ENCODE measurements at places on chromosomes 3 and 15.

- no peaks in the 10 kb centered on the region for H3K36me3 ChIP-seq
- no peaks in the 10 kb centered on the region for H3K4me1 ChIP-seq
- H3K27ac ChIP-seq = no peak overlapping the region
Measured at GRCh38 chr3:193921465-193921864, 214.5 kb upstream of the HES1 start.

- H3K4me3 ChIP-seq = no peak overlapping the region
- no peak overlapping the region for H3K27ac ChIP-seq
- H3K4me1 ChIP-seq = no peaks in the 10 kb centered on the region
- no peaks in the 10 kb centered on the region for H3K27me3 ChIP-seq
Measured at GRCh38 chr3:169305460-169305859, 358.1 kb downstream of the MECOM start.

DNA sequence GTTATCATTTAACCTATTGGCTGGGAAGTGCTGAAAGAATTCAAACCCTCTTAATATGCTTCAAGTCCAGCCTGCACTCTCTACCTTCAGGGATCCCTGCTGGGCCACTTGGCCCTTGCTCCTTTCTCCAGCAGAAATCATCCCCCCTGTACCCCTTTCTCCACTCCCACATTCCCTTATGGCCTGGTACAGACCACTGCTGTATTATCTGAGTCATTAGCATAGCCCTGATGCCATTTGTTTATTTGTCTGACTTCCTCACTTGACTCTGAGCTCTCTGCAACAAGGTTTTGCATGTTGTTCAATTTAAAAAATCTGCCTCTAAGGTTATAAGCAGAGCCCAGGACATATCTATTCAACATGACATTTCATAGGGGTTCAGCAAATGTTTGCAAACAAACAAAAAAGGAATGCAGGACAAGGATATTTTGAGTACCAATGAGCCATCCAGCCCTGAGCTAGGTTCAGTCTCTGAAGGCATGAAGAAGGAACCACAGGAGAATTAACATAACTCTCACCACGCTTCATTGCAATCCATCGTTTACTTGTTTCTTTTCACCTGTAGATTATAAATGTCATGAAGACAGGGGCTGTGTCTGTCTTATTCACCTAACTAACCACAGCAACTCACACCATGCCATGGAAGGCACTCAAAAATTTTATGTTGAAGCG is 26.6 kb upstream of the HES1 start:
- H3K27ac ChIP-seq = no peak overlapping the region
- no peak for DNase-seq
- no peaks in the 10 kb centered on the region for H3K36me3 ChIP-seq

DNA sequence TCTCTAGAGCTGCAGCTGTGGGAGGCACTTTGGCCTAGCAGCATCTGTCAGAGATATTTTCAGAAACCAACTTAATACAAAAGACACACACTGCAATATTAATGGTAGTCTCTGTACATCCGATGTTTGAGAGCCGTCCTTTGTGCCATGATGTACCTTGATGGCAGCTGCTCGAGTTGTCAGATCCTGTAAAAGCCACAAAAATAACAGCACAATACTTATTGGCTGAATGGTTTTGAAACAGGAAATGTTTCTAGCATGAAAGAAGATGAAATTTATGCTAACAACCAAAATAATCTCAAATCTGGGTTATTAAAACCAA is 445.5 kb upstream of the TBL1XR1 start:
- no peaks in the 10 kb centered on the region for H3K27me3 ChIP-seq
- H3K27ac ChIP-seq = no peak overlapping the region
- DNase-seq = peak; percentile 32
- H3K4me1 ChIP-seq = peaks cover 43% of the 10 kb centered on the region
- no peaks in the 10 kb centered on the region for H3K36me3 ChIP-seq

- H3K4me3 ChIP-seq = peak overlapping the region; percentile 50
- H3K4me1 ChIP-seq = peaks cover 22% of the 10 kb centered on the region
- H3K27me3 ChIP-seq = no peaks in the 10 kb centered on the region
- no peaks in the 10 kb centered on the region for H3K36me3 ChIP-seq
Measured at GRCh38 chr3:119294696-119295671, 801 bp downstream of the ARHGAP31 start.

- no peak overlapping the region for H3K4me3 ChIP-seq
- no peaks in the 10 kb centered on the region for H3K36me3 ChIP-seq
- no peak for DNase-seq
- H3K27ac ChIP-seq = no peak overlapping the region
Measured at GRCh38 chr3:156598413-156598812, 43.5 kb upstream of the SSR3 start.

DNA sequence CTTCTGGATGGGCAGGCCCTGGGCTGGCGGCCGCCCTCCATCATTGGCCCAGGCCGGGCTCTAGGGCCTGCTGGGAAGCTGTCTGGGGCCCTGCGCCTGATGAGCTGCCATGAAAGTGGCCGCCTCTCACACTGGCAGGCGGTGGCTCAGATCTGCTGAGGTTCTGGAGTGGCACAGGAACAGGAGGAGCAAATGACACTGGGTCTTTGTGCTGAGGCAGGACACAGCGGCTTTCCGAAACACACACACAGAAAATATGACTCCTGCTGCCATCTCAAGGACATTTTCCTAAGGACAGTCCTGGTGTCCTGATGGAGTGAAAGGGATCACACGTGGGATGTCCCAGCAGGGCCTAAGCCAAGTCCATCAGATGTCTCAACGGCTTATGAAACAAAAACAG is 103.5 kb downstream of the NUP210 start:
- no peaks in the 10 kb centered on the region for H3K4me1 ChIP-seq
- H3K27me3 ChIP-seq = no peaks in the 10 kb centered on the region
- peaks cover 13% of the 10 kb centered on the region for H3K36me3 ChIP-seq
- no peak overlapping the region for H3K4me3 ChIP-seq
- H3K27ac ChIP-seq = no peak overlapping the region

DNA sequence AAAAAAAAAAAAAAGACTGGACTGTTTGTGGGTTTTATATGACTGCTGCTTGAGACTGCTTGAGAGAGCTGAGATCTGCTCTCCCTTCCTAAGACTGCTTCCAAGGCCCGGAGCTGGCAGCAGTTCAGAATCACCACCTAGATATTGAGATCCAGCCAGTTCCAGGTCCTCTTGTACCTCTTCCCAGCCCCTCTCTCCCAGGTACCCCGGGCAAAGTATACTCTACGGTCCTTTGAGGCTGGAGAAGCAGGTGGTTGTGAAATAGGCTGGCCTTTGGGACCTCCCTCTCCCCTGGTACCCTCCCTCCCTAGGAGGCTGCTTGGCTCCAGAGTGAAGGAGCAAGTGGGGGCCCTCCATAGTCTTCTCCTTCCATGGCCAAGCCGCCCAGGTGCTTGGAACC is 12.6 kb upstream of the BAHD1 start:
- no peaks in the 10 kb centered on the region for H3K36me3 ChIP-seq
- DNase-seq = no peak
- no peaks in the 10 kb centered on the region for H3K4me1 ChIP-seq

GRCh38 chr3:71724584-71725270 is 475 bp downstream of the EIF4E3 start:
- no peaks in the 10 kb centered on the region for H3K27me3 ChIP-seq
- peak; percentile 42 for DNase-seq
- peaks cover 59% of the 10 kb centered on the region for H3K4me1 ChIP-seq
- H3K36me3 ChIP-seq = no peaks in the 10 kb centered on the region

- H3K4me1 ChIP-seq = no peaks in the 10 kb centered on the region
- H3K27me3 ChIP-seq = no peaks in the 10 kb centered on the region
- H3K27ac ChIP-seq = no peak overlapping the region
- H3K4me3 ChIP-seq = no peak overlapping the region
- DNase-seq = no peak
Measured at GRCh38 chr3:17820704-17821103, 78.3 kb upstream of the TBC1D5 start.

GRCh38 chr15:67571648-67572415 is 29.3 kb downstream of the MAP2K5 start:
- H3K4me3 ChIP-seq = no peak overlapping the region
- no peaks in the 10 kb centered on the region for H3K36me3 ChIP-seq
- H3K27me3 ChIP-seq = no peaks in the 10 kb centered on the region
- no peaks in the 10 kb centered on the region for H3K4me1 ChIP-seq
- H3K27ac ChIP-seq = no peak overlapping the region
- DNase-seq = no peak

GRCh38 chr15:83714939-83715628 is 61.2 kb downstream of the ADAMTSL3 start:
- no peak overlapping the region for H3K27ac ChIP-seq
- no peaks in the 10 kb centered on the region for H3K27me3 ChIP-seq
- H3K4me3 ChIP-seq = no peak overlapping the region
- no peaks in the 10 kb centered on the region for H3K4me1 ChIP-seq

- no peaks in the 10 kb centered on the region for H3K27me3 ChIP-seq
- no peak overlapping the region for H3K27ac ChIP-seq
- H3K4me1 ChIP-seq = no peaks in the 10 kb centered on the region
- no peak overlapping the region for H3K4me3 ChIP-seq
- no peaks in the 10 kb centered on the region for H3K36me3 ChIP-seq
Measured at GRCh38 chr15:46265664-46266347, 631.0 kb downstream of the SQOR start.

- no peak overlapping the region for H3K4me3 ChIP-seq
- no peaks in the 10 kb centered on the region for H3K4me1 ChIP-seq
- H3K36me3 ChIP-seq = no peaks in the 10 kb centered on the region
- no peak overlapping the region for H3K27ac ChIP-seq
- no peaks in the 10 kb centered on the region for H3K27me3 ChIP-seq
- no peak for DNase-seq
Measured at GRCh38 chr3:196336319-196337145, 1.7 kb downstream of the TM4SF19 start.

DNA sequence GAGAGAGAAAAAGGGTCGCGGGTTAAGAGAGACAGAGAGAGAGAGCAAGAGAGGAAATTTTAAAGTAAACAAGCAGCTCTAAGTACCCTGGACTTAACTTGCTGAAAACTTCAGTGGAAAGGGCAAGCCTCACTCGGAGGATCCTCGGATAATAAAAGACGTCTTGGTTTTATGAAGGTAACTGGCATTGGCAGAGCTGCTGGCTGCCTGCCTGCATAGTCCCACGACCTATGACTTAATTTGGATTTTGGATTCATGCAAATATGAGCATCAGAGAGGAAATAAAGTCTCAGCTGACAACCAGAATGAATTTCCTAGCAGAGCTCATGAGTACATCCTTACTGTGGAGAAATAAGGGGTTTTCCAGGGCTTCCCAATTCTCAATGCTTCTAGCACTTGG is 95.1 kb upstream of the PDZRN3 start:
- H3K4me1 ChIP-seq = no peaks in the 10 kb centered on the region
- DNase-seq = no peak
- H3K4me3 ChIP-seq = no peak overlapping the region
- no peaks in the 10 kb centered on the region for H3K36me3 ChIP-seq

DNA sequence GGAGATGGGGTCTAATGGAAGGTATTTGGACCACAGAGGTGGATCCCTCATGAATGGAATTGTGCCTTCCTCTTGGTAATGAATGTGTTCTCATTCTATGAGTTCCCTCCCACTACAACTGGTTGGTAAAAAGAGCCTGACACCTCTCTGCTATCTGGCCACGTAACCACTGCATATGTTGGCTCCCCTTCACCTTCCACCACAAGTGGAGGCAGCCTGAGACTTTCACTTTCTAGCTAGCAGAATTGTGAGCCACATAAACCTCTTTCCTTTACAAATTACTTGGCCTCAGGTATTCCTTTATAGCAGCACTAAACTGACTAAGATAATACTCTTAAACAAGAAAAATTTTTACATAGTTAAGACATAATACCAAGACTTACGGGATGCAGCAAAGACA is 155.3 kb downstream of the NR1I2 start:
- no peaks in the 10 kb centered on the region for H3K36me3 ChIP-seq
- no peaks in the 10 kb centered on the region for H3K4me1 ChIP-seq
- DNase-seq = no peak
- no peak overlapping the region for H3K27ac ChIP-seq
- H3K27me3 ChIP-seq = no peaks in the 10 kb centered on the region

GRCh38 chr15:42065033-42065432 is 29.3 kb downstream of the PLA2G4D start:
- H3K4me1 ChIP-seq = no peaks in the 10 kb centered on the region
- no peaks in the 10 kb centered on the region for H3K36me3 ChIP-seq
- H3K27ac ChIP-seq = no peak overlapping the region
- H3K4me3 ChIP-seq = no peak overlapping the region
- no peaks in the 10 kb centered on the region for H3K27me3 ChIP-seq
- no peak for DNase-seq

DNA sequence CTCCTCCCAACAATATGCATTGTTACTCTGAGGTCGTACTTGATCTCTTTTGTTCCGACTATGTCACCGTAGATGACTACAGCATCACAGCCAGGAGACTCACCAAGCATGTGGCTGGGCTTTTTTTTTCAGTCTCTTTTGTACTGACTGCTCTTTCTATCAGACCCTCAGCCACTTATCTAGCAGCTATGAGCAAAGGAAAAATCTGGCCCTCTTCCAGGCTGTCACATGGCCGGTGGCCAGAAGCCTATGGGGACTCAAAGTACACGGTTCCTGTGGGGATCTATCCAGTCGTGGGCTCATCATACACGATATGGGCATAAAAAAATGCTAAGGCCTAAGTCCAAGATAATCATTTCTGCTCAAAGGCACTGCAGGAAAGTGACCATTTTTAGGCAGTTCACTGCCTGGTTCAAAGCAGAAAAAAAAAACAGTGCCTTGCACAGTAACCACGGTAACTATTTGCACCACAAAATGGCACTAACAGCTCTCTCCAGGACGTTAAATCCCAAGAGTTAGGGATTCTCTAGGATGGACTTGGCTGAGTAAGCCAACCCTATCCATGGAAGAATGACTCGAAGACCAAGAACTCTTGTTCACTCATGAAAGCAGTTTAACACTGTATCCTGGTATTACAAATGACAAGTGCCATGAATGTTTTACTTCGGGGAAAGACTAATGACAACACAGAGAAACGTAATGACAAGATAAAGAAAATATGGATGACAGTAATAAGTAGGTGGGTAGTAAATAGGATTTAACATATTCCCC is 50.3 kb downstream of the SHQ1 start:
- no peak for DNase-seq
- no peaks in the 10 kb centered on the region for H3K4me1 ChIP-seq
- no peaks in the 10 kb centered on the region for H3K36me3 ChIP-seq
- no peaks in the 10 kb centered on the region for H3K27me3 ChIP-seq
- no peak overlapping the region for H3K4me3 ChIP-seq

DNA sequence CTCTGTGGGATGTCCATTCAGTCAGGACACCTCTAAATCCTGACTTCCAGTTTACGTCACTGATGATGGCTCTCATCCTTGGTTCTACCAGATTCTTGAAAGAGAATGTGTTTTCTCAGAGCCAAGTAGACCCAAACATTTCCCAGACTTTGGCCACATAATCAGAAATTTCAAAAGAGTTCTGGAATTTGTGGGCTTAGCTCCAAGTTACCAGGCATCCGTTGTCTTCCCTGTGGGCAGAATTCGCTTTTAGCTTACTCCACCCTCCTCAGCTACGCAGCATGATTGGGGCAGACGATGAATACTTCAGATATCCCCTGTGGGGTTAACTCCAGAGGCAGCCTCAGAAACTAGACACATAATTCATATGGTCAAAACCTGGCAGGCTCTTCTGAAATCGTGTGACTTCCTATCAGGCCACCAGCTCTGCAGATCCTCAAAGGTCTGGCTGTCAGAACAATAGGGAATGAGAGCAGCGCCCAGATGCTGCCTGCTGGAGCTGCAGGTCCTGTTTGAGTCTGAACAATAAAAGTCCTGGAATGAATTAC is 30.6 kb downstream of the CRTC3 start:
- peaks cover 76% of the 10 kb centered on the region for H3K4me1 ChIP-seq
- H3K27ac ChIP-seq = peak overlapping the region; percentile 68
- no peaks in the 10 kb centered on the region for H3K27me3 ChIP-seq
- DNase-seq = no peak
- H3K4me3 ChIP-seq = no peak overlapping the region

All from naive thymus-derived CD4-positive, alpha-beta T cell (primary cell).